ENCODE measurements at places on chromosomes 7 and 10. TPM values are rescaled to one million over a fixed set of nuclear protein-coding genes. Genes with fewer than 3 reads are reported as not detected.

DNA sequence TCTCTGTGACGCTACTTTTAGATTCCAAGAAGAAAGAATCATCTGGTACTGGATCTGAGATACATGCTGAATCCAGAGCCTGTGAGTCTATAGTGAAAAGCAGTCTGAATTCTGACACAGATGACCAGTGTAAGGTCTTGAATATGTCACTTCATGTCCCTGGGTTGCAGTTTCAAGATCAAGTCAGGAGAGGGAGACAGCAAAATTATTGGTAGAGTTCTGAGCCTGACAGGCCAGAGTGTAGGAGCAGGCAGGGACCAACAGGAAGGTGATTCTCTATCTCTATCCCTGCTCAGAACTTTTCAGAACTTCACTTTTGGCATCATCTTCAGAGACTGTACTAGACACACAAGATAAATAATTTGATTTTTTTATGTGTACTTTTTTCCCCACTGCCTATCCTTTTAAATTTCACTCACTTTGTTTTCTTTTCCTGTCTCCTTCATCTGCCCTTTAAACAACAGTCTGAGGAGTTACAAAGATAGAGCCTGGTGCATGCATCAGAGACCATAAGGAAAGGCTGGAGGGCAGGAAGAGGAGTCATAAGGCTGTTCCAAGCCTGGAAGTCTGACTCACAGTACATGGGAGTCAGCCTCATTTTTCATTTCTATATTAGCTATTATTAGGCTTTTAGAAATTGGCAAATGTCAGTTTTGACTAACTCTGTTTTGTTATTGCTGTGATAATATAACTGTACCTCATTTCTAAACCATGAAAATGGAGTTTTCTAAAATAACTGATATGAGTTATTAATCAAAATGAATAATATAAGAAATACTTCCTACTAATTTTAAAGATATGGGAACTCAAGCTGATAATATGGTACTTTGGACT, 120.2 kb upstream of the TMEM229A start:
- peak; percentile 29 for DNase-seq

GRCh38 chr7:148882841-148883265, 1.2 kb downstream of the EZH2 start:
- DNase-seq: no peak

DNA sequence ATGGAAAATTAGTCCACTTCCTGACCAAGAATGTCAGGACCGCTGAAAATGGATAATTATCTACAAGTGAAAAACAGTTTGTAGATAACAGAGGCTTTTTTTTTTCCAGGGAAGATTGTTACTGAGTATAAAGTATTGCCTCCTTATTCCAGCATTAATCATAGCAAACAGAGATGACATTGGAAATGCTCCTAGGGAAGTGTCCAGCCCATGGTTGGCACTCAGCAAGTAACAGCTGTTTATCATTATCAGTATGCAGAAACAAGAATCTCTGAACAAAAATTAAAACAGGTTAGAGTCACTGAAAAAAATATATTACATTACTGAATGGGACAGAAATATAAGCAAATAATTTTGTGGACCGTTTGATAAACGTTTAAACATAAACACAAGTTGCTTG, 14.6 kb downstream of the FGL2 start:
- peak; percentile 43 for DNase-seq

- no peak for DNase-seq
Measured at GRCh38 chr7:51261117-51261835, 55.3 kb downstream of the COBL start.

DNA sequence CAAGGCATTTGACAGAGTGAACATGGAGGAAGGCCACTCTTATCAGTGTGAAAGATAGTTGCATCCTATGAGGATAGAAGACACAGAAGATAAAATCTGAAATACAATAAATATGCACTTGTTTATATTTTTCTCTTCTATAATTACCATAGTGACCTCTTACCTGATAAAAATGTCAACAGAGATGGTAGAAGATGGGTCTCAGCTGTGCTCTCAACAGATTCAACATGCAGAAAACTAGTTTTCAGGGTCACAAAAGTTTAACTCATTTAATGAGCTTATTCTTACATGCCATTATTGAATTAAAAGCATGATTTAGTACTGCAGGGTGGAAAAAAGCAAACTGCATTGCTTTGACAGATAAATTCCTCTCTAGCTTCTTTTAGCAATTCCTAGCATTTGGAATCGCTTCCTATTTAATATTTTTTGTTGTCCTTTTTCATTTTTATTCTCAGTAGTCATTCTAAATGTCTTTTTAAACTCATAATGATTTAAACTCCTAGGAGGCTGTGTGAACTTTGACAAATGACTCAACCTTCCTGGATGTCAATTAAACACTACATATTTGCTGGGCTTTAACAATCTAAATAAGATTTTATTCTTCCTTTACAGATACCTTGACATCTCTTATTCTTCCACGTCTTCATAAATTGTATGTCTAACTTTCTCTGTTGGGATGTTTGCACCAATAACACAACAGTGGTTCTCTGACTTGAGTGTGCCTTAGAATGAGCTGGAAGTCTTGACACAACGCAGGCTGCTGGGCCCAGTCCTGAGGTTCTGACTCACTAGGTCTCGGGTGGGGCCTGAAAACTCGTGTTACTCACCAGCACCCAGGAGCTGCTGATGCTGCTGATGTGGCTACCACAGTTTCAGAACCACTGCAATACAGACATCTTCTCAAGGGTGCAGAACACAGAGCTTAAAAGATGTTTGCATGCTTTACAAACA, 565.5 kb upstream of the IGFBP3 start:
- peak; percentile 84 for DNase-seq

Gene EPDR1
- total RNA-seq: 43.4 TPM

All from fibroblast of lung (primary cell).